ENCODE measurements at places on chromosomes 7 and 10. TPM values are rescaled to one million over a fixed set of nuclear protein-coding genes. Genes with fewer than 3 reads are reported as not detected.

GRCh38 chr7:140005754-140006503 lies 56.8 kb downstream of the PARP12 start:
- no peak for DNase-seq

- no peak for DNase-seq
These were observed 1.1 kb upstream of the SMIM30 start for GRCh38 chr7:113119429-113119828.

DNA sequence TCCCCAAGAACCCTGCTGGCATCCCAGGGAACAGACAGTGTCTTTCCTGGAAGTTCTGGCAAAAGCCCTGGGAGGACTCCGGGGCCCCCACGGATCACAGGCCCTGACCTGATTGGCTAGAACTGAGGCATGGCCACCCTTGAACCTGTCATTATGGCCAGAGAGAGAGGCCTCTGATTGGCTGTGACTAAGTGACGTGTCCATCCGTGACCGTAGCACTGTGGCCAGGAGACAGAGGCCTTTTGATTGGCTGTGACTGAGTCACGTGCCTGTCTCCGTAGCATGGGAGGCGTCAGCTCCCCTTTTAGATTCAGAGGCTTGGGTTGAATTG lies 163.8 kb downstream of the RGS10 start:
- no peak for DNase-seq

GRCh38 chr10:118474111-118474510 lies 121.3 kb downstream of the PRLHR start:
- DNase-seq: no peak

GRCh38 chr10:29256586-29256985 lies 32.3 kb upstream of the LYZL1 start:
- no peak for DNase-seq

DNA sequence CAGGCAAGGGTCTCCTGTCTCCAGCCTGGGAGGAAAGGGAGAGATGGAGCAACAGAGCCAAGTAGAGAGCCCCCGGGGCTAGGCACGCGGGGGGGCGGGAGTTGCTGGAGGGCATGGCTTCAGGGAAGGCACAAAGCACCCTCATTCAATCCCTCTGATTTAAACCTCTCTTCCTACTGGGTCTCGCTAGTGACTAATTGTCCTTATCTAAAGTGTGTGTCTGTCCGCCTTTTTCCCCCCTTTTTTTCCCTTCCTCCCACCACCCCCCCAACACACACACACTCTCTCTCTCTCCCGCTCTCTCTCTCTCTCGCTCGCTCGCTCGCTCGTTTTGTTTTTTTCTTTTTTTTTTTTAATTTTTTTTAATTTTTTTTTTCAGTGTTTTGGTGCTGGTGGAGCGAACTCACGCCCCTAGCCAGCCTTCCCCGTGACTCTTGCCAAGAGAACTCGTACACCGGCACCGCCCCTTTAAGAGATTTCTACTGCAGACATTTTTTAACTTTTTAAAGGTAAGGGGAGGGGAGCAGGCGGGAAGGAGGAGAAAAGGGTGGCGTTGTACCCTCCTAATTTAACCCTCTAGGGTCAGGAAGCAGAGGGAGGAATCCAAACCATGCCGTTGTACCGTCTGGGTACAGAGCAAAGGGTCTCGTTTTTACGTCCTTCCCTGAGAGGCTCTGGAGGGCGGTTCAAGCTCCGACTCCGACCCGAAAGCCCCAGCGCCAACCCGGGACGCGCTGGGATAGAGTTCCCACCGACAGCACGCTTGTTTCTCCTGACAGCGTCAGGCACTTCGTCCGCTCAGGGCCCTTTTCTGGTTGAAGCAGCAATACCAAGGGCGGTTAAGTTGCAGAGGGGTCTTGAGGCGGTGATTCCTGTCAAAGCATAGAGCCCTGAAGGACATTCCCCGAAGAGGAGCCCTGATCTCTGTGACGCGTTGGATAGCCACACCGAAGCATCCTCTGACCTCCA lies at the start of gene HPSE2:
Gene HPSE2 (minus strand): TSS at position 195 of the 969 bp plus-strand sequence.
- DNase-seq: no peak

- no peak for DNase-seq
These were observed 55.4 kb downstream of the GRID1 start for GRCh38 chr10:86311190-86311589.

DNA sequence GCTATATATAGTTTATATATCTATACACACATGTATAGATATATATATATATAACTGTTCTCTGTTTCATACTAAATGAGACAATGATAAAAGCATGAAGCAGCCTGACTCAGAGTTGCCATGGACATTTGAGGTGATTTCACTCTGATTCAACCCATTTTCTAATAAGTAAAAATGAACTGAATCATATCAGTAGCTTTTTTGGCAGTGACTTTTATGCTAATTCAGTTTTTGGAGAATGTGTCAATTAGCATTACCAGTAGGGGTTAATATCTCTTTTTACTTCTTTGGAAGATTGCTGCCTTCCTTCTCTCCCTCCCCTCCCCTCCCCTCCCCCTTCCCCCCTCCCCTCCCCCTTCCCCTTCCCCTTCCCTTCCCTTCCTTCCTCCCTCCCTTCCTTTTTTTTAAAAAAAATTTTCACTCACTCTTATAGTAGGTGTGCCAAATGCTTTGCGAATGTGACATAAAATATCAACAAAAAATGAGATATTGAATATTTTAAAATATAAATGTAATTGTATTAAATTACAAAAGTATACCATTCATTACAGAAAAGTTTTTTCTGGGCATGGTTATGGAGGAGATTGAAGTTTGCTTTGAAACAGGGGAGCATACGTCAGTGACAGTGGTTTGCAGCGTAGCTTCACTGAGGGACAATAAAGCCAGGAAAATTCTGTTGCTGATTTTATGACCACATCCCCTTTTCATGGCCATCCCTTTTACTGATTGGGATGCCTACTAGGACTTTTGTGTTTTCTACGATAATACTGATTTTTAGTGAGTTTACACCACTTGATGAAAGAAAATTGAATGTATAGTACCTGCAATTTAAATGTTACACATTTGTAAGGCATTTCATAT lies 64.0 kb upstream of the KLF6 start:
- DNase-seq: no peak

DNA sequence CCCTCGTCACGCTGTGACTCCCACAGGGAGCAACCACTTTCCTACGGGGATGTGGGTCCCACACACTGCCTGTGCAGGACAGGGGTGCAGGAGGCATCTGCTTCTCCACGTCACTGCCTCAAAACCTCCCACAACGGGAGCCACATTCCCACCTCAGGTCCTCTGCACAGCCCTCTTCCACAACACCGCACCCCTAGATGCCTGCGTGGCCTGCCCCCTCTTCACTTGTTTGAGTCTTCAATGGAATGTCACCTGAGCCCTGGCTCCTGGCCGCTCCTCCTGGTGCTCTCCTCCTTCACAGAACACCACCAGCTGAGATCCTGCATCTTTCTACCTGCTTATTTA lies 73.6 kb downstream of the MAD1L1 start:
- DNase-seq: no peak

- DNase-seq: no peak
These were observed 19.9 kb downstream of the SLC13A4 start for GRCh38 chr7:135708041-135708440.

The PIP gene
- not detected for total RNA-seq

The CREB3L2 gene
- 43.4 TPM for total RNA-seq

The TRIM50 gene
- total RNA-seq: 0.39 TPM

Measured in esophagus muscularis mucosa (tissue), 4 donors.